ENCODE measurements at places on chromosomes 12 and 14.

DNA sequence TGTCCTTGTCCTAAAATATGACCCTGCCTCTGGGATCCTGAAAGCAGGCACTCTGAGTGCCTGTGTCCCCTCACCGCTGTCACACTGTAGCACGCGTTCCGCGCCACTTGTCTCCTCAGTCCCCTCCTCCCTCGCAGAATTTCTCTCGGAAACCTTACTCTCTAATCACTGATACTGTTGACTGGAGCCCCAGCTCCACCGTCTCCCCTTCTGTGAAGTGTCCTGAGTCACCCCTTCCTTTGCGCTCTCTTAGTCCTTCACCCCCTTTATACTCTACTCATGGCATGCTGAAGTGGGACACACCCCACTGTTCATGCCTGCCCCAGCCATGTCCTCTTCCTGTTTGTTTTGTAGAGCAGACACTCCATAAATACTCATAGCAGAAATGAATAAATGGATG is 104.7 kb downstream of the ZNF664 start:
- H3K4me1 ChIP-seq, result no peaks in the 10 kb centered on the region
- H3K4me3 ChIP-seq, result no peak overlapping the region
- no peak for DNase-seq
- H3K36me3 ChIP-seq, result no peaks in the 10 kb centered on the region

DNA sequence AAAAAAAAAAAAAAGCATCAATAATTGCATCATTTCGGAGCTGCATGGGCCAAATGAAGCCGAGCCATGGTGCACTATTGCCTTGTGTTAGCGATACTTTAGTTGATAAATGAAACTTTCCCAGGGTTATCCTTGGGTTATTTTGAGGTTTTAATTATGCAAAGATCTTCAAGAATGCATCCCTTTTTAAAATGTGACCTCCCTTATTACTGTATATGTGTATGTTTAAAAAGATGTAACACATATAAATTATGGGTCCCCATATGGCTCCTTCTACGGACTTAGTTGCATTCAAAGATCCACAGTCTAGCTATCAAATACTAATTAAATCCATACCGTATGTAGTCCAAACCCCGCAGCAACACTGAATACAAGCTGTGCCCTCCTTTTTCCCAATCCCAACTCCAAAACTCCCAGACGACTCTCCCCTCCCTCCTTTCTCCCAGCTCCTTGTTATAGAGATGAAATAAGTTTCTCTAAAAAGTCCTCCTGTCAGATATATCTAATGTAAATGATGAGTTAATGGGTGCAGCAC is 129.3 kb upstream of the MAP1LC3B2 start:
- no peak for DNase-seq
- H3K36me3 ChIP-seq, result no peaks in the 10 kb centered on the region
- no peak overlapping the region for H3K4me3 ChIP-seq
- peaks cover 26% of the 10 kb centered on the region for H3K4me1 ChIP-seq

GRCh38 chr12:123105211-123105826 is 45.6 kb downstream of the PITPNM2 start:
- no peak for DNase-seq
- peaks cover 13% of the 10 kb centered on the region for H3K36me3 ChIP-seq
- peaks cover 63% of the 10 kb centered on the region for H3K4me1 ChIP-seq
- H3K27me3 ChIP-seq, result no peaks in the 10 kb centered on the region

DNA sequence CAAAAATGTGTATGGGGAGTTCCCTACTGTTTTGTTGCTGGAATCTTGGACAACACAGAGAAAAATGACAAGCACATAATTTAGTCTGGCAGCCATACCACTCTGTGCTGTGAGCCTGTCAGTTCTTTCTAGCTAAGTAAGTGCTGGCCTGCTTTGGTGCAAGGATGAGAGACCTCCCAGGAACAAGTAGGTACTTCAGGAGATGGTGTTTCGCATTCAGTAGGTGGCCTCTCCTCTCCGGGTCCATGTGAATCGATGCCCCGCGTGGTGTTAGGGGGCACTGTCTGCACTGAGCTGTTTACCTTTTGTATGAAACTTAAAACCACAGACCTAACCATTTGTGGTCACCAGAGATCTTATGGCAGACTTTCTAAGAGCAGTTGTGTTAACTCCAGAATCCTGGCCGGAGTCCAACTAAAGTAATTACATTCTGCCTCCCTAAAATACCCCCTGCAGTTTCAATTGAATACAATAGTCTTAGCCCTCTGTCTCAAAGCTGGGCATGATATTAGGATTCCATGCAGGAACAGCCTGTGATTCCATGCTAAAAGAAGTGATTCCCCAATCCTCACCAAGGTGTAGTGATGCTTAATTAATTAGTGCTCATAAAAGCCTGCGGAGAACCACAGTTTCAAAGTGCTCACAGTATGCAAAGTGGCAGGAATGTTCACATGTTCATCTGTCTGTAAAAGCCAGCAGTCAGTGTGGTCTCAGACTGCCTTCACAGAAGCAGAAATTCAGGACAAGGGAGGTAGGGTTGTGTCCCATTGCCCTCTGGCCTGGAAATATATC is 64.2 kb downstream of the LLPH start:
- no peaks in the 10 kb centered on the region for H3K4me1 ChIP-seq
- H3K4me3 ChIP-seq, result no peak overlapping the region
- H3K36me3 ChIP-seq, result no peaks in the 10 kb centered on the region
- peak; percentile 10 for DNase-seq

DNA sequence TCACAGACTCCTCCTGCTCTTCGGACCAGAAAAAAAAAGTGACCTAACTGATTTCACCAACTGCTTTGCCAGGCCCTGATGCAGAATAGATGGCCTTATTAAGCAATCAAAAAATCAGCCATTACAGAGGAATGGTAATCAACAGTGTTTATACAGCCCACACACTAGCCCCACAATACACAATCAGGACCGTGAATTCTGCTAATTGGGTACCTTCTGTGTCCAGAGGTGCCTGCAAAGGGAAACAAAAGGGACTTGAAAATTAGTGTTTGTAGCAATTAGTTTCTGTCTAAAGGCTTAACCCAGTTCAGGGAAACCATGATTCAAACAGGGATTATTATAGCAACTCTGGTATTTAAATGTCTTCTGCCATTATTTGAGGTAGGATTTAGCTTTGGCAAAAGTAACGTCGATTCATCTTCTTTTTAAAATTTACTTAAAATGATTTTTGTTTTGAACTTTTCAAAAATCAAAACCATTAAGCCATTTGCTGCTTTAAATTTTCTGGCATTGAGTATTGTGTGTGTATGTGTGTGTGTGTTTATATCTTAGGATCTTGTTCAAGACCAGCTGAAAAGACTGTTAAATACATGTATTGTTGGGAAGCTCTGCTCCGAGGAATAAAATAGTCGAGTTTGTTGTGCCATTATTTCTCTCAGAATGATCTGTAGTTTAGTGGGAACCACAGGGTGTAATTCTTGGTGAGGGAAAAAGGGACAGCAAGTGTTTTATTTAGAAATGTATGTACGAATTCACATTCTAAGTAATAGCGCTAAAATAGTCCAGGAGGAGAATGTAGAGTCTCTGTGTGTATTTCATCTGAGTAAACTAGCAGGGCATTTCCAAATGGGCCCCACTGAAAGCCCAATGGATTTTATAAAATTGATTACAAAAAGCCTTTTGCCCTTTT is 156.1 kb downstream of the PTCSC3 start:
- H3K4me3 ChIP-seq, result no peak overlapping the region
- no peaks in the 10 kb centered on the region for H3K27me3 ChIP-seq
- H3K36me3 ChIP-seq, result no peaks in the 10 kb centered on the region
- H3K27ac ChIP-seq, result no peak overlapping the region
- DNase-seq, result no peak
- H3K4me1 ChIP-seq, result no peaks in the 10 kb centered on the region

GRCh38 chr14:63343878-63344277 is 25.1 kb upstream of the GPHB5 start:
- no peak for DNase-seq
- no peak overlapping the region for H3K27ac ChIP-seq
- H3K27me3 ChIP-seq, result no peaks in the 10 kb centered on the region
- no peaks in the 10 kb centered on the region for H3K36me3 ChIP-seq
- no peak overlapping the region for H3K4me3 ChIP-seq
- no peaks in the 10 kb centered on the region for H3K4me1 ChIP-seq

DNA sequence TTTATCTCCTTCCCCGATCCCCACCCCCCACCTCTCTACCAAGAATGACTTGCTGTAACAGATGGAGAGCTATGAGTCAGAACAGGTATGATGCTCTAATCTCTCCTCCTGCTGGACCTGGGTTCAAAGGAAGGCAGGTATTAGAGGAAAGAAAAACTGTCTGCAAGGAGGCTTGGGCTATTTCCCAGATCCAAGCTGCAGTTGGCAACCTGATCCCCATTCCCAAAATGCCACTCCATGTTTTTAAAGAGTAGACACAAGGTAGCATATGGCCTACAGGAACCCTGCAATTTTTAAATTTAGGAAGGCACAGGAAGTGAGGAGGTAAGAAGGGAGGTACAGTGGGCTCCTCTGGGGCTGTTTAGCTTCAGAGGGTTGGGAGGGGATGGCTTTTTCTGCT is 33.0 kb downstream of the SRRM4 start:
- no peaks in the 10 kb centered on the region for H3K4me1 ChIP-seq
- H3K4me3 ChIP-seq, result no peak overlapping the region
- no peak overlapping the region for H3K27ac ChIP-seq
- no peaks in the 10 kb centered on the region for H3K27me3 ChIP-seq
- DNase-seq, result no peak
- H3K36me3 ChIP-seq, result no peaks in the 10 kb centered on the region

GRCh38 chr12:38903596-38903995 is 1.8 kb downstream of the CPNE8 start:
- DNase-seq, result no peak
- no peaks in the 10 kb centered on the region for H3K27me3 ChIP-seq
- peak overlapping the region; percentile 90 for H3K27ac ChIP-seq
- H3K4me1 ChIP-seq, result peaks cover 30% of the 10 kb centered on the region

DNA sequence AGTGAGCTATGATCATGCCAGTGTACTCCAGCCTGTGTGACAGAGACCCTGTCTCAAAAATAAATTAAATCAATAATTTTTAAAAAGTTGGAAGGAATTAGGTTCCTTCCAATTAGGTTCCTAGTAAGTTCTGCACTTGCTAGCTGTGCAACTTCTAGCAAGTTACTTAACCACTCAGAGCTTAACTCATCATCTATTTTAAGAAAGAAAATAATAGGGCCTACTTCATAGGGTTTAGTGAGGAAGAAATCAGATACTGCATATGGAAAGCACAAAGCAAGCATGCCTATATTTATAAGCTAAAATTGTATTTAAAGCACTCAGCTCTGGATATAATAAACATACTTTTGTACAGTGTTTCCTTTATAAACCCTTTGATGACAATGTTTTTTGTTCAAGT is 10.7 kb downstream of the FOXN3 start:
- H3K27me3 ChIP-seq, result no peaks in the 10 kb centered on the region
- peaks cover 13% of the 10 kb centered on the region for H3K36me3 ChIP-seq
- peaks cover 42% of the 10 kb centered on the region for H3K4me1 ChIP-seq
- no peak overlapping the region for H3K27ac ChIP-seq
- no peak overlapping the region for H3K4me3 ChIP-seq

- no peak overlapping the region for H3K27ac ChIP-seq
- H3K4me1 ChIP-seq, result no peaks in the 10 kb centered on the region
- H3K36me3 ChIP-seq, result no peaks in the 10 kb centered on the region
- H3K27me3 ChIP-seq, result no peaks in the 10 kb centered on the region
- no peak for DNase-seq
- no peak overlapping the region for H3K4me3 ChIP-seq
Measured at GRCh38 chr12:68175557-68176061, 16.1 kb upstream of the IFNG start.

- H3K27me3 ChIP-seq, result no peaks in the 10 kb centered on the region
- no peak for DNase-seq
- H3K27ac ChIP-seq, result peak overlapping the region; percentile 20
- H3K4me1 ChIP-seq, result peaks cover 24% of the 10 kb centered on the region
Measured at GRCh38 chr12:19666070-19666469, 226.8 kb downstream of the AEBP2 start.

- no peaks in the 10 kb centered on the region for H3K36me3 ChIP-seq
- no peak overlapping the region for H3K4me3 ChIP-seq
- H3K27me3 ChIP-seq, result no peaks in the 10 kb centered on the region
- peaks cover 4% of the 10 kb centered on the region for H3K4me1 ChIP-seq
Measured at GRCh38 chr12:94012590-94012989, 135.8 kb upstream of the PLXNC1 start.

GRCh38 chr14:50319721-50320120 is 7.6 kb downstream of the DMAC2L start:
- no peak for DNase-seq
- H3K4me1 ChIP-seq, result peaks cover 14% of the 10 kb centered on the region
- no peaks in the 10 kb centered on the region for H3K27me3 ChIP-seq
- H3K4me3 ChIP-seq, result no peak overlapping the region

- no peaks in the 10 kb centered on the region for H3K36me3 ChIP-seq
- no peaks in the 10 kb centered on the region for H3K27me3 ChIP-seq
- no peak overlapping the region for H3K4me3 ChIP-seq
- H3K4me1 ChIP-seq, result no peaks in the 10 kb centered on the region
- DNase-seq, result no peak
- H3K27ac ChIP-seq, result no peak overlapping the region
Measured at GRCh38 chr14:51593397-51593796, 58.3 kb upstream of the FRMD6 start.

DNA sequence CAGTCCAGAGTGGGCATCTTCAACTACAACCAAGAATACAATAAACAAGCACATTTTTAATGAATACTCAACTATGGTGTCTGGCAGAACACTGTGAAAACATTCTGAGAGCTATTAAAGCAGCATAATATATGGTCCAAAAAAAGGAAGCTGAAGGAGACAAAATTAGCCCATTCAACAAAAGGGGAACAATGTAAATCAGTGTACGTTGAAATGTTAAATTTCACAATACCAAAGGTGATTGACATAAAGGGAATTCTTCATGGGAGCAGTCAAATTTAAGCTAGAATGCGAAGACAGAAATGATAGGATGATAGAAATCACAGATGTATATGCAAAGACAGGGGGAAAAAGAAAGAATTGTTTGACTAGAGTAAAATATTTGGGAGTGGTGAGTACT is 41.3 kb upstream of the SYCP3 start:
- no peaks in the 10 kb centered on the region for H3K27me3 ChIP-seq
- peaks cover 39% of the 10 kb centered on the region for H3K36me3 ChIP-seq
- no peak for DNase-seq
- no peak overlapping the region for H3K27ac ChIP-seq
- H3K4me1 ChIP-seq, result peaks cover 16% of the 10 kb centered on the region
- no peak overlapping the region for H3K4me3 ChIP-seq
